CD4-positive, alpha-beta T cell treated with Interleukin-17A for 1 hour (primary cell): ENCODE measurements at places on chromosomes 4 and X.

GRCh38 chr4:23268072-23268771 lies 575.5 kb downstream of the GBA3 start:
- DNase-seq: no peak

DNA sequence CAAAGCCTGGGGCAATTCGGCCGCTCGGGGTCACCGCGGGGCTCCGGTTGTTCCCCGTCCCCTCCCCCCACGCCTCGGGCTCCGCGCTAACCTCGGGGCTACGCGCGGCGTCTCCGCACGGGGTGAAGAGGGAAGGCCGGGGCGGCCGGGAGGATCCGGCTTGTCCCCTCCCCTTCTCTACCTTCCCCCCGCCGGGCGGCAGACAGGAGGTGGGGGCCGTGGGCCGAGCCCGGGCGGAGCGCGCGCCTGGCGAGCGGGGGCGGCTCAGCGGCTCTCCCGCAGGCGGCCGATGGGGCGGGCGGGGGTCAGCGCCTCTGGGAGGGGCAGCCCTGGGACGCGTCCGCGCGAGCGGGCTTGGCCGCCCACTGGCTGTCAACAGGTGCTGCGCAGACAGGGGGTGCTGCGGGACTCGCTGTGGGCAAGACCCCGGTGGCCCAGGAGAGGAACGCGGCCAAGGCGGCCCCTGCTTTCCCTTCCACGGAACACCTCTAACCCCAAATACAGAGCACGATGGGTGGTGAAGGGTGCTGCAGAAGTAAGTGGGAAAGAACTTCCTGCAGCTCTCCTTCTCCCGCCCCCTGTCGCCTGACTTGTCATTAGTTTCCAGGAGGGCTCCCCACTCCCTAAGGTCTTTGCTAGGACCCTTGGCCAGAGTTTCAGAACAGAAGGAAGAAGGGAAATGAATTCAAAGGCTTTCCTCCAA lies at the start of gene PDGFC:
Gene PDGFC (minus strand): TSS at position 124 of the 703 bp plus-strand sequence. CDS start 896 bp downstream, outside the sequence.
- DNase-seq: no peak

GRCh38 chr4:119238068-119238722 lies 25.7 kb downstream of the USP53 start:
- DNase-seq: no peak

- DNase-seq: no peak
These were observed 39.5 kb upstream of the ZNF330 start for GRCh38 chr4:141180991-141181761.

GRCh38 chrX:54920610-54921426 lies at the start of gene TRO:
Gene TRO, plus strand, starts transcription at chrX:54920824. Its CDS starts 1,423 bp downstream, at chrX:54922247.
- no peak for DNase-seq

DNA sequence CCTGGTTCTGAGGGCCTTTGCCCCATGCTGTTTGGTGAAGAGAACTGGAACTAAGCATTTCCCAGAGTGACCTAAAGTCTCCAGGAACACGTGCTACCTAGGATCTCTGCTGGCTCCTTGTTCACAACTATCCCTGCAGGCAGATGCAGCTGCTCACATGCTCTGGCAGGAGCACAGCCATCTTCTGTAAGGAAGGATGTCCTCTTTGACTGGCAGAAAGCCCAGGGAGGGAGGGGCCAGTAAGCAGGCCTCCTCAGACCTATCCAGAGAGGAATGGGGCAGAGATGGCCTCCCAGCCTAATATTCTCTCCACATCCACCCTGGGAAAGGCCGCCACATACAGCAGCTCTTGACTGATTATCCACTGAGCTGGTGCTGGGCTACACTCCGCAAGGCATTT lies 142.8 kb upstream of the EOLA2 start:
- no peak for DNase-seq

- DNase-seq: no peak
These were observed 37.8 kb upstream of the CDS1 start for GRCh38 chr4:84545093-84545492.

- peak; percentile 80 for DNase-seq
These were observed 78.0 kb upstream of the BCOR start for GRCh38 chrX:40175511-40176350.

GRCh38 chr4:20474119-20474518 lies 222.4 kb downstream of the SLIT2 start:
- DNase-seq: no peak

GRCh38 chrX:23511793-23512192 lies 155.5 kb upstream of the PRDX4 start:
- no peak for DNase-seq

DNA sequence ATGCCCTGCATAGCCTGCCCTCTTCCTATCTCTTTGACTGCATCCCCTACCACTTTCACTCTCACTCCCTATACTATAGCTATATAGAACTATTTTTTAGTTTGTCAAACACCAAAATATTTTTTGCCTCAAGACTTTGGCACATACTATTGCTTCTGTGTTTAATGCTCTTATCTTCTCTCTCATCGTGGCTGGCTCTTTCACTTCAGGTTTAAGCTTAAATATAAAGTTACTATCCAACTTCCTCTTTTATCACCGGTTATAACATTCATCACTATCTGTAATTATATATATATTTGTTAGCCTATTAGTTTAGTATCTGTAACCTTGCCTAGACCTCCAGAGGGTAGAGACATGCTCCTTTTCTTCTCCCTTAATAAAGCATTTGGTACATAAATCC lies 11.5 kb upstream of the HMGB2 start:
- DNase-seq: no peak

- no peak for DNase-seq
These were observed 2441.7 kb downstream of the ARAP2 start for GRCh38 chr4:33802578-33802977.

DNA sequence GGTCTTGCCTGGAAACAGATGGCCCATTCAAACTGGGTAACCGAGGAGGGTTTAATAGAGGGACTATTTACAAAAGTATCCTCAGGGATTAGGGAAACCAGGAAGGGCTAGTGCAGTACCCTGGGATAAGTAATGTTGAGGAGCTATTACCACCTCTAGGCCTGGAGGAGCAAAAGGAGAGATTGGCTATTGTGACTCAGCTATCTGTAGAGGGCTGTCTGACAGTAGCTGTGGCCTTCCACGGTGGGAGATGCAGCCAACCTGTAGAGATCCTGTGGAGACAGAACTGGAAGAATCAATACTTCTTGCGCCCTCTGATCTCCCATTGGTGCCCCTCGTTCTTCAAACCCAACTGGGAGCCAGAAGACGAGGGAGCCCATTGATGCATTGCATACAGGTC lies 34.1 kb upstream of the RPS6KA3 start:
- no peak for DNase-seq

GRCh38 chr4:168908093-168908492 lies 102.0 kb downstream of the CBR4 start:
- DNase-seq: no peak

DNA sequence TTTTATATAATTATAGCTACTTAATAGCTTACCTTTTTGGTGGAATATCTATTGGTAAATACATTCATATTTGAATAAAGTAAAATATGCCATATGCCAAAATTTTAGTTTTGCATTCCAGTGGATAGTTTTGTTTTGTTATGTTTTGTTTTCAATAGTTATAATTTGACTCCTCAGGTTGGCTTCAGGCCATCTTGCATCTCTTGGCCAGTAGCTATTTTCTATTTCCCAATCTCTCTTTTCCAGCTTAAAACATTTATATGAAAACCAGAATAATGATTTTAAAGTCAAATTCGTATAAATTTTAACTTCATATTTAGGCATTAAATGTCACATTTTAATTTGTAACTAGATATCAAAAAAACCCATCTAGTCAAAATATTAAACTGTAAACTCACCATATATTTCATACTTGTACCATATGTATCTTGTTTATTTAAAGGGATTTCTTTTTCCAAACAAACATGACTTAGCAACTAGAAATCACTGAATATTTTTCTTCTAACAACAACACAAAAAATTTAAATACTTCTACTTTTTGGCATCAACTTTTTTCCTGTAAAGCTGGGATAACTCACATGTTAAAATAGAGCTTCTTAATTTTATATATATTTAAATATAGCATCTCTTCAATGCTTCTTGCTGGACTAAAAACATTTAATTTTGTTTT lies 1209.6 kb downstream of the PCDH7 start:
- no peak for DNase-seq

- no peak for DNase-seq
These were observed 10.4 kb upstream of the DRD5 start for GRCh38 chr4:9771034-9771433.

- DNase-seq: no peak
These were observed 923.6 kb upstream of the TENM3 start for GRCh38 chr4:181319629-181320028.

DNA sequence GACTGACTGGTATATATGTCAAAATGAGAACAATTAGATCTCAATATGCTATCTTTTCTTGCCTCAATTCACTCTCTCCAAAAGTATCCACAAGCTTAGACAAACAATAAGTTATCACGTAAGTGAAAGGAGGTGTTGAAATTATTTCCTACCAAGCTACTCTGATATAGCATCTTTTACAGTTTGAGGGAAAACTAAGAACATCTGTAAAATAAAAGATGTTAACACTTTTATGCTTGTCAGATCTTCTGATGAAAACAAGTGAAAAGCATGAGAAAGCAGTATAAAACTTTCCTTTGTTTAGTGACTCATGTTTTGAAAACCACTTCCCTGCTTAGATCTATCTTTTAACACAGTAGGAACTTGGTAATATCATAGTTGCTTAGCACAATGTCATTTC lies 8.4 kb upstream of the MAB21L2 start:
- no peak for DNase-seq
